NCI-H526 treated with DMSO at 0.1 percent for 48 hours (cell line): ENCODE measurements at places on chromosomes 16 and 17.

- DNase-seq: no peak
Observed at GRCh38 chr16:88965411-88965810, 11.6 kb downstream of the CBFA2T3 start.

DNA sequence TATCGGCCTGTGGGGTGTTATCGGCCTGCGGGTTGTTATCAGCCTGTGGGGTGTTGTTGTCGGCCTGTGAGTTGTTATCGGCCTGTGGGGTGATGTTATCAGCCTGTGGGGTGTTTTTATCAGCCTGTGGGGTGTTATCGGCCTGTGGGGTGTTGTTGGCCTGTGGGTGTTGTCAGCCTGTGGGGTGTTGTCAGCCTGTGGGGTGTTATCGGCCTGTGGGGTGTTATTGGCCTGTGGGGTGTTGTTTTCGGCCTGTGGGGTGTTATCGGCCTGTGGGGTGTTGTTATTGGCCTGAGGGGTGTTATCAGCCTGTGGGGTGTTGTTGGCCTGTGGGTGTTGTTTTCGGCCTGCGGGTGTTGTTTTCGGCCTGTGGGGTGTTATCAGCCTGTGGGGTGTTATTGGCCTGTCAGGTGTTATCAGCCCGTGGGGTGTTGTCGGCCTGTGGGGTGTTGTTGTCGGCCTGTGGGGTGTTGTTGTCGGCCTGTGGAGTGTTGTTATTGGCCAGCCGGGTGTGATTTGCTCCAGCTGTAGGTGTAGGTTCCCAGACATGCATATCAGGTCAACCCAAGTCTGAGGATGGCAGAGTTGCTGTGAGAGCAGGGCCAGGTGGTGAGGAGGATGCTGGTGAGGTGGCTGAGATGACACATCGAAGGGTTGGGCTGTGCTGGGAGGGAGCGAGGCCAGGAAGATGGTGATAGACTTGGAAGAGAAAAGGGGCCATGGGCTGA lies 7.1 kb downstream of the TRARG1 start:
- no peak for DNase-seq

DNA sequence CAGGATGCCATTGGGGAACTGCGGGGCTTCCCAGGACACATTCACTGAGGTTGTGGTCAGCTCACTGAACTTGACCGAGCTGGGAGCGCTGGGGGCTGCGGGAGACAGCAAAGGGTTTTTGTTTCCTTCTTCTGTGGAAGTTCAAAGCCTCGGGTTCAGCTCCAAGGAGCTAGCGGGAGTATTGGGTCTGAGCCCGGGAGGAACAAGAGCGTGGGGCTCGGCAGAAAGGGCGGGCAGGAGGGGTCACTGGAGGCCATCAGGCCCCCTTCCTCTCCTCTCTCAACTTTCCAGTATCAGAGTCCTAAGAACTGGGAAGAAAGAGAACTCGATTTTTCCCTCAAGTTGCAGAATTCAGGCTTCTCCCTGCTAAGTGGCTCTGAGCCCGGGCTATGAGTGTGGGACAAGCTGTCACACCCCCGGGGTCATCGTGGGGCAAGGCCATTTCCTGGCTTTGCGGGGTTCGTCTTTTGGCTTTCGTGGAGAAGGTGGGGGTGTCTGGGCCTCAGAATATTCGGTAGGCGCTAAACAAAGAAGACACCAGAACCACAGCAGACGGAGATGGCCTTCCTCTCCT lies 53.6 kb upstream of the CDC42EP4 start:
- DNase-seq: no peak

DNA sequence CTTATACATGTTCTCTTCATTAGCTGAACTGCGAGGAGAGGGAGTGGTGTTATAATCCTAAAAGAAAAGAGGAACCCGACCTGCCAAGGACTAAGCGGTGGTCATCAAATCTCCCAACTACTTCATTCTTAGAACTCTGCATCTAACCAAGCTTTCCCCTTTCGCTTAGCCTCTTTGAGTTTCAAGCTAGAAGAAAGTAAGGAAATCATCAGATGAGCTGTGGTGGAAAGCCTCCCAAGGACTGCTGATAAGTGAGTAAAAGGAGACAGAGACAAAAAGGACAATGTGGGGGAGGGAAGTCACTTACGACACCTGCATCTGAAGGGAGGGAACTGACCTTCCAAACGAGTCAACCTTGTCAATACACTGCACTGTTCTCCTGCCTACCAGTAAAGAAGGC lies 121.3 kb downstream of the TRIM37 start:
- DNase-seq: no peak

DNA sequence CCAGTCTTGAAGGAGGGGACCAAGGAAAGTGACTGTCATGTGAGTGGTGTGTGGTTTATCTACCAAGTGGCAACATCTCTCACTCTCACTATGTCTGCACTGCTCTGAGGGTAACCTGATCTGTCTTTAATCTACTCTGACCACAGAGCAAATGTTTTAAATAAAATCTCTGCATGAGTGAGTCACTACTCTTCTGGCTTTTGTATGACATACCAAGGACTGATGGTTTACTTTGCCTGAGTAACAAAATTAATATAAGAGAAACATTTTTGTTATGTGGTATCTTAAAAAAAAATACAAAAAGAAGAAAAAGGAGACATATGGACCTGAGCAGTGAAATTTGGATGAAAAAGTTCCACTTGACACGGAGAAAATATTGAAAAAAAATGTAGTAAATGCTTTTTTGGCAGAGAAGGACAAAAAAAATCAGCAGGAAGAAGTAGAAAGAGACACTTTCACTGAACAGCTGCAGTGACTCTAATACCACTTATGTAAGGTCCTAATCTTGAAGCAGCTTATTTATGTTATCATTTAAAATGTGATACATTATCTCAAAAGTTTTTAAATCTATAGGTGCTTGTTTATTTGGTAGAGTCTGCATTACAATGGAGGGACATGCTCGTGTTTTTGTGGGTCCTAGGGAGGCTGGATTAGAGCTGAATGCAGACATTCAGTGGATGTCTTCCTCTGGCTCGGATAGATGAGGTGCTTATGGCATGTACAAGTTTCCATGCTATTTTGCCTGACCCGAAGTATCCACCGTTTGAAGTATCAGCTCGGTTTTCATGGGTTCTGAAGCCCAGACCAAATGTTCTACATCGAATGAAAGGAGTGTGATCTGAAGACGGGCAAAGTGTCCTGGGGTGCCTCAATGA lies 240.7 kb downstream of the MAP2K6 start:
- DNase-seq: peak; percentile 29

DNA sequence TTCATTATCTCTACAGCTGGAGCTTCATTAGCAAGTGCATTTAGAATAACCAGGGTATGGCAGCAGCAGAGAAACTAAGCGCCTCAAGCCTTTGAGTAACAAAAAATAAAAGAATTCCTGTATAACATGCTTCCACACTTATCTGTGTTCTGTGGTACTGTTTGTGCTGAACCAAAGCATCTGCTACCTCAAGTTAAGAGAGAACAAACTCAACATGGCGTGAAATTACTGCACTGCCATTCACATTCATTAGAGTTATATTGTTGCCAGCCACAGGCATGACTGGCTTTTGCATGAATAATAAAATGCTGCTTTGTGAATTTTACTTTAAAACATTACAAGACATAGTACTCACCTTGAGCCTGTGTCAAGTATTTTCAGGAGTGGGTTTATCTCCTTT lies 76.6 kb downstream of the NLK start:
- DNase-seq: no peak

DNA sequence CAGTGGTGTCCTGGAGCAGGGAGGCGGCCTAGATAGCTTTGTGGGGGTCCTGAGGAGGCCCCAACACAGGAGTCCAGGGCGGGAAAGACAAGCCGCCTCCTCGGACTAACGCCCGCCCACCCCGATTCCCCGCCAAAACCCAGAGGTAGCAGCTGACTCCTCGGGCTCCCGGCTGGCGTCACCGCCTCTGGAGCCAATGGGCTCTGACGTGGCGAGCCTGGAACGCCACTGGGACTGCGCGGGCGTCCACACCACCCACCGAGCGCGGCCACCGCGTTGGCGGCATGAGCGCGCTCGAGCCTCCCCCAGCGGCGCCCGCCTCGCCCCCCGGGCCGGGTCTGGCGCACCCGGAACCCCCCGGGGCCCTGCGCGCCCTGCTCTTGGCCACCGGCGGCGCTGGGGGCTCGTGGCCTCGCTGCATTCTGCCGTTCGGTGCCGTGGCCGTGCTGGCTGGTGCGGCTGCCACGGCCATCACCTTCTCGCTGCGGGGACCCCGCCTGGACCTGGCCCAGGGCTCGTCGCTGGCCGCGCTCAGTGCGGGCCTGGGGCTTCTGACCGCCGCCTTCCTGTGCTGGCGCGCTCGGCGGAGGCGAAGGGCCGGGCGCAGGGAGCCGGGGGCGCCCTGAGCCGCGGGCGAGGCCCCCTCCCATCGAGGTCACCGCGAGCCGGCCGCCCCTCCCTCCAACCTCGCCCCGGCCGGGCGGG lies 3.4 kb upstream of the NTN3 start:
- DNase-seq: peak; percentile 41

DNA sequence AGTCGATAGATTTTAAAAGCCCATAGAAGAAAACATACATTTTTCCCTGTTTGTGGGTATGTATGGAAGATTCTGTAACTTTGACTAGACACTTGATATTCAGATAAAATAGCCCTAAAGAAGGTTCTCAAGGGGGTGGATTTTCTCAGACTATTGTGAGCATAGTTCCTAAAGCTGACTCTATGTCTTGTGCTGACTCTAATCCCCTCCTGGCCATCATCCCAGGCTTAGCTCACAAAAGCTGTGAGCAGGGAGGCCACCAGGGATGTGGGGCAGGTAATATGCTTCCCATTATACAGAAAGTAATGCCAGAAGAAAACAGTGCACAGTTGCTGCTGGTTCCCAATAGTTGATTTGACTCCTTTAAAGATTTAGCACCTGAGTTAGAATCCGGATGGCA lies 32.0 kb downstream of the CDH13 start:
- no peak for DNase-seq

GRCh38 chr17:5837055-5837491 lies 233.1 kb upstream of the WSCD1 start:
- no peak for DNase-seq

GRCh38 chr16:55184052-55184451 lies 140.0 kb upstream of the IRX6 start:
- DNase-seq: no peak

DNA sequence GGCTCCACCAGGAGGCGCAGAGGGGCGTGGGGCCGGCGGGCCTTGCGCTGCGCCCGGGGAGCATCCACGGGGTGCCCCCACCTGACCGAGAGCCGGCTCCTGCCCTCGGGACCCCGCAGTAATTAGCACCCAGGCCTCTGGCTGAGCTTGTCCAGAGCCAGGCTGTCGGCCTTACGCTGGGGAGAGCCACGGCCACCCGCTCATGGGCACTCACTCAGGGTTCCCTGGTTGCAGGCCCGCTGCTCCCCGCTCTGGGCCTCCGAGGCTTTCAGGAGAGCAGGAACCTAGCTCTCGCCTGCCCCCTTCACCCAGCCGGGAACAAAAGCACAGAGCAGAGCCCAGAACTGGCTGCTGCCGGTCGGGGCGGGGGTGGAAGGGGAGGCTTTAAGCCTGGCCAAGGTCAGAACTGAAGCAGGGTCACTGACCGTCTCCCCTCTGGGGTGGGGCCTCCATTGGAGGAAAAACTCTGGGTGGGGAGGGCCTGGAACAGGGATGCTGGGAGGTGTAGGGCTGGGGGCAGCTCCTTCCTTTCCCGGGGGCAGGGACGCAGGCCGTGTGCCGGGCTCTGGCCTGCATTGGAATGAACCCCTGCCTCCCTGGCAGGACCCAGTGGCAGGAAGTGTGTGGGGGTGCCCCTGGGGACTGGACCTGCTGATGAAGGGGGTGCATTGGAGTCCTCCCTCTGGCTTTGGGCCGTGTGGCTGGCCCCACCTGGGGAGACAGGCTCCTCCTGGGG lies 12.3 kb downstream of the GLIS2 start:
- DNase-seq: no peak

GRCh38 chr16:22397464-22397863 lies 23.0 kb upstream of the CDR2 start:
- no peak for DNase-seq

GRCh38 chr17:51221322-51221721 lies 38.5 kb downstream of the MBTD1 start:
- DNase-seq: no peak

- no peak for DNase-seq
Observed at GRCh38 chr17:19305256-19305655, 57.3 kb downstream of the B9D1 start.

GRCh38 chr17:44761932-44762810 lies 3.4 kb downstream of the ADAM11 start:
- no peak for DNase-seq

GRCh38 chr17:40900809-40901356 lies 15.8 kb upstream of the KRT20 start:
- DNase-seq: no peak

GRCh38 chr17:66713533-66714042 lies 121.3 kb upstream of the CACNG5 start:
- no peak for DNase-seq

GRCh38 chr17:78475211-78475610 lies 96.8 kb downstream of the PGS1 start:
- DNase-seq: no peak

GRCh38 chr17:80882323-80882722 lies 109.3 kb upstream of the CHMP6 start:
- no peak for DNase-seq

- no peak for DNase-seq
Observed at GRCh38 chr17:9811086-9811485, 10.8 kb downstream of the GSG1L2 start.

DNA sequence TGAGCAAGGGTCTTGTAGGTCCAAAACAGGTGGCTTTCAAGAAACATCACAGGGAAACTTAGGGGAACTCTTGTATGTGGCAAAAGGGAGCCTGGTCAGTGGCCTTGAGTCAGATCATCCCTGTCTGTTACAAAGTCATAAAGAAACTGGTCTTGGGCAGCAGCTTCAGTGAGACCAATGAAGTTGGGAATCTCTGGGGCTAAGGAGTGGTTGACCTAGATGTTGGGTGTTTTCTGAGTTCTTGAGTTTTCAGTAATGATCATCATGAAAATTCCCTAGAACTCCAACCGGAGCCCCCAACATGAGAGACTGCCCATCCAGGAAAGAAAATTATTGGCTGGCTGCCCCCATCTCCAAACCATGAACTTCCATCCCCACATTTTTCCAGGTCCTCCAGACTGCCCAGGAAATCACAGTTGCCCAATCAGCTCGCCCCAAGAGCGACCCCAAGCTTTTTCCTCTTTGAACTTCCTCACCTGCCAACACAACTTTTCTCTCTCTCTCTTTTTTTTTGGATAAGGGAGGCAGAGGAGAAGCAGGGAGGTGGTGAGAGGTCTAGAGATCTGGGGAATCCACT lies 3.9 kb downstream of the CCR7 start:
- DNase-seq: no peak

GRCh38 chr16:25690552-25691143 lies 1.1 kb upstream of the HS3ST4 start:
- no peak for DNase-seq
